Esophagus squamous epithelium (tissue), 5 donors: ENCODE measurements at places on chromosomes 12 and 14. TPM values are rescaled to one million over a fixed set of nuclear protein-coding genes. Genes with fewer than 3 reads are reported as not detected.
A peak's percentile ranks its signal among the peaks of the same experiment; 100 is the strongest.

NT5DC3 gene
- total RNA-seq, result 6.4 TPM

DNAJC22 gene
- not detected for total RNA-seq

MYH7 gene
- not detected for total RNA-seq

SMOC1 gene
- total RNA-seq, result not detected

SMCO2 gene
- total RNA-seq, result 1.4 TPM

OR4E2 gene
- not detected for total RNA-seq

SLCO1C1 gene
- 0.38 TPM for total RNA-seq

AMN gene
- total RNA-seq, result 7.6 TPM

GPR137C gene
- total RNA-seq, result 0.21 TPM

- H3K4me3 ChIP-seq, result no peak overlapping the region
- no peak for DNase-seq
- no peaks in the 10 kb centered on the region for H3K27me3 ChIP-seq
- no peaks in the 10 kb centered on the region for H3K36me3 ChIP-seq
Observed at GRCh38 chr12:19608039-19608438, 168.7 kb downstream of the AEBP2 start.

- no peak overlapping the region for H3K4me3 ChIP-seq
- no peaks in the 10 kb centered on the region for H3K27me3 ChIP-seq
- H3K4me1 ChIP-seq, result no peaks in the 10 kb centered on the region
- DNase-seq, result no peak
- no peaks in the 10 kb centered on the region for H3K36me3 ChIP-seq
Observed at GRCh38 chr12:102730996-102731395, 186.0 kb downstream of the PAH start.

- no peak overlapping the region for H3K4me3 ChIP-seq
- H3K27ac ChIP-seq, result peak overlapping the region; percentile 38
- no peaks in the 10 kb centered on the region for H3K4me1 ChIP-seq
- no peaks in the 10 kb centered on the region for H3K36me3 ChIP-seq
Observed at GRCh38 chr12:19683178-19683927, 244.1 kb downstream of the AEBP2 start.

GRCh38 chr14:36659010-36659821, 2.4 kb upstream of the PAX9 start:
- H3K27ac ChIP-seq, result peak overlapping the region; percentile 94
- DNase-seq, result no peak
- no peaks in the 10 kb centered on the region for H3K27me3 ChIP-seq
- peak overlapping the region; percentile 70 for H3K4me3 ChIP-seq
- H3K36me3 ChIP-seq, result peaks cover 23% of the 10 kb centered on the region

GRCh38 chr14:102516531-102517391, 7.2 kb upstream of the ANKRD9 start:
- H3K27me3 ChIP-seq, result no peaks in the 10 kb centered on the region
- H3K4me3 ChIP-seq, result peak overlapping the region; percentile 62
- H3K36me3 ChIP-seq, result no peaks in the 10 kb centered on the region
- H3K27ac ChIP-seq, result peak overlapping the region; percentile 81

GRCh38 chr14:61280526-61281185, 482 bp downstream of the TMEM30B start:
- H3K27me3 ChIP-seq, result no peaks in the 10 kb centered on the region
- no peak for DNase-seq
- H3K27ac ChIP-seq, result peak overlapping the region; percentile 92
- H3K4me1 ChIP-seq, result peaks cover 6% of the 10 kb centered on the region
- H3K36me3 ChIP-seq, result no peaks in the 10 kb centered on the region

- no peaks in the 10 kb centered on the region for H3K36me3 ChIP-seq
- H3K4me1 ChIP-seq, result no peaks in the 10 kb centered on the region
- no peak overlapping the region for H3K27ac ChIP-seq
- no peak for DNase-seq
- no peak overlapping the region for H3K4me3 ChIP-seq
- H3K27me3 ChIP-seq, result no peaks in the 10 kb centered on the region
Observed at GRCh38 chr14:84533791-84534190, 996.2 kb upstream of the FLRT2 start.

DNA sequence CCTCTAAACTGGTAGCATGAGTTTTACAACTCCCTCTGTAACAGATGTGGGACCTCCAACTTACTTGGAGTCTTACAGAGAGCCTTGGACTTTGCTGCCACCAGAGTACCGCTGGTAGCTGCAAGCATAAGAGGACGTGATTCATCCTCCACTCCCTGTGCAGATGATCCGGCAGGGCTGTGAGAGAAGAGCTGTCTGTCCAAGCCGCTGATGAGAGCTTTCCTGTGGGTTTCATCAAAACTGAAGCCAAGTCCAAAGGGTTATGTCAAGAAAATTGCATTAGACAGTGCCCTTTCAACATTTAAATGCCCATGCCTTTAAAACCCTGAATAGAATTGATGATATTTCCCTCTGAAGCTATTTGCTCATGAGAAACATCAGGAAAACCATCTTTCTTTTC, 85.8 kb downstream of the LLPH start:
- no peaks in the 10 kb centered on the region for H3K36me3 ChIP-seq
- DNase-seq, result no peak
- no peak overlapping the region for H3K27ac ChIP-seq

GRCh38 chr14:66101662-66102061, 384.5 kb upstream of the CCDC196 start:
- DNase-seq, result no peak
- no peak overlapping the region for H3K27ac ChIP-seq
- H3K4me3 ChIP-seq, result no peak overlapping the region
- peaks cover 6% of the 10 kb centered on the region for H3K4me1 ChIP-seq
- no peaks in the 10 kb centered on the region for H3K36me3 ChIP-seq

GRCh38 chr12:7634561-7634960, 31.1 kb downstream of the APOBEC1 start:
- DNase-seq, result no peak
- no peak overlapping the region for H3K27ac ChIP-seq
- no peak overlapping the region for H3K4me3 ChIP-seq
- no peaks in the 10 kb centered on the region for H3K36me3 ChIP-seq

GRCh38 chr12:7373226-7373625, 69.4 kb downstream of the ACSM4 start:
- no peaks in the 10 kb centered on the region for H3K36me3 ChIP-seq
- H3K4me1 ChIP-seq, result no peaks in the 10 kb centered on the region
- no peaks in the 10 kb centered on the region for H3K27me3 ChIP-seq
- DNase-seq, result no peak
- H3K27ac ChIP-seq, result no peak overlapping the region

GRCh38 chr14:28130610-28131284, 635.8 kb upstream of the FOXG1 start:
- H3K4me3 ChIP-seq, result no peak overlapping the region
- no peaks in the 10 kb centered on the region for H3K4me1 ChIP-seq
- no peaks in the 10 kb centered on the region for H3K36me3 ChIP-seq
- no peaks in the 10 kb centered on the region for H3K27me3 ChIP-seq
- H3K27ac ChIP-seq, result no peak overlapping the region

GRCh38 chr12:39431797-39432196, 11.1 kb downstream of the KIF21A start:
- peaks cover 2% of the 10 kb centered on the region for H3K4me1 ChIP-seq
- H3K4me3 ChIP-seq, result no peak overlapping the region
- H3K27ac ChIP-seq, result no peak overlapping the region
- H3K27me3 ChIP-seq, result no peaks in the 10 kb centered on the region
- DNase-seq, result no peak

DNA sequence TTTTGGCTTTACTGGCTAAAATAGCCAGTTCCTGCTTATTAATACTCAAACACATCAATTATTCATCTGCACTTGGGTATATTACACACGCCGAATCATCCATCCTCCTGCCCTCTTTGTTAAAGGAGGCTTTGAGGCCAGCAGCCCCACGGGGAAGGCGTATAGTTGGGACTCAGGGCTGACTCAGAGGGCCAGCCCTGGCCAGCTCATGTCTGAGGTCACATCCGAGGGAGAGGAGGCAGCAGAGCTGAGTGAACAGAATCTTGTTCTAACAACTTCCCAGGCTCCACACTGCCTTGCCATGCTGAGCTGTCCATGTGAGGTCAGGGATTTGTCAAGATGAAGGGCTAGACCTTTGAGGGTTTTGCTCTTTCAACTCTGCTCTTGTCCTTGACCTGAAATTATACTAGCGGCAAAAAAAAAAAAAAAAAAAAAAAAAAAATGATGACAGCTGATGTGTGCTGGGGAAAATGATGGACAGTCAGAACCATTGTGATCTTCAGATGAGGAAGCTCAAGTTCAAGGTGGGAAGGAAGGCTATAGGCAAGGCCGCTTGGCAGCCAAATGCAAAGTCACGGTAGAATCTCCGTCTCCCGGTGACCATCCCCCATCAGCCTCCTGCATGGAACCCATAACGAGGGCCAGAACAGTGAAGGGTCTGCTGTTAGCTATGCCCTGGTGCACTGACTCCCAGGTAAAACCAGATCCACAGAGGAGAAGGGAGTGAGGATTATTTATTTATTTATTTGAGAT, 12.5 kb upstream of the MARK3 start:
- peaks cover 7% of the 10 kb centered on the region for H3K4me1 ChIP-seq
- H3K36me3 ChIP-seq, result no peaks in the 10 kb centered on the region
- no peaks in the 10 kb centered on the region for H3K27me3 ChIP-seq
- H3K4me3 ChIP-seq, result no peak overlapping the region
- no peak for DNase-seq

- H3K4me1 ChIP-seq, result peaks cover 19% of the 10 kb centered on the region
- H3K36me3 ChIP-seq, result no peaks in the 10 kb centered on the region
- H3K27me3 ChIP-seq, result no peaks in the 10 kb centered on the region
- H3K4me3 ChIP-seq, result no peak overlapping the region
- no peak for DNase-seq
Observed at GRCh38 chr12:89183985-89184435, 168.3 kb downstream of the DUSP6 start.

DNA sequence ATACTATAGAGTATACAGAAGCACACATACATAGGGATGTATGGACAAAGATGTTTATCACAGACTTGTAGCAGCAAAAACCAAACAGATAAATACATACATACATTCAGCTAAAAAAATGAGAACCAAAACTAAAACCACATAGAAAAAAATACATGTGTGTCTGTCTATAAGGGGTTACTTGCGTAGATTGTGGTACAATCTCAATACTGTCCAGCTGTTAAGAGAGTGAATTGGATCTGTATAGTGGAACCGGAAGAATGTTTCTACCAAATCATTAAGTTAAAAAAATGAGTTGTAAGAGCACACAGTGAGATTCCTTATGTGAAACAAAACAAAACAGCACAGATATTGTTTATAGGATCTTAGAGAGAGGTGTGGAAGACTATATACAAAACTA, 44.2 kb upstream of the DCD start:
- no peaks in the 10 kb centered on the region for H3K36me3 ChIP-seq
- no peak overlapping the region for H3K27ac ChIP-seq
- no peaks in the 10 kb centered on the region for H3K27me3 ChIP-seq
- H3K4me3 ChIP-seq, result no peak overlapping the region
